CD8-positive, alpha-beta T cell (primary cell): ENCODE measurements at places on chromosomes 2 and 18.

DNA sequence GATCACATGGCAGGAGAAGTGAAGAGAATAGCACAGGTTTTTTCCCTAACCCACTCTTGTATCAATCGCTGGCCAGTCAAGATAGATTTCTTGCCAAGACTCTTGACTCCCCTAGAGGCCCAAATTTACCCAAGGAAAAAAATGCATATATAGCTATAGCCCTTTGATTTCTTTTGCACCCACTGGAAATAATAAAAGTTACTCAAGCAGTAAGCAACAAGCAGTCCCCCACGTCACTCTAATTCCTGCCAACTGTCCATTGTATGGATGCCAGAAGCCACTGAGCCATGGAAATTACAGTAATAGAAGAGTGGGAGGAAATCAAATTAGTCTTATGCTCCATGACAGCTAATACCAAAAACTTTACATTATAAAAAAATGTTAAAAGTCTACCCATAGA lies 125.3 kb upstream of the SLC39A10 start:
- DNase-seq, result no peak

- DNase-seq, result no peak
Measured at GRCh38 chr2:4175343-4175742, 472.0 kb downstream of the DCDC2C start.

DNA sequence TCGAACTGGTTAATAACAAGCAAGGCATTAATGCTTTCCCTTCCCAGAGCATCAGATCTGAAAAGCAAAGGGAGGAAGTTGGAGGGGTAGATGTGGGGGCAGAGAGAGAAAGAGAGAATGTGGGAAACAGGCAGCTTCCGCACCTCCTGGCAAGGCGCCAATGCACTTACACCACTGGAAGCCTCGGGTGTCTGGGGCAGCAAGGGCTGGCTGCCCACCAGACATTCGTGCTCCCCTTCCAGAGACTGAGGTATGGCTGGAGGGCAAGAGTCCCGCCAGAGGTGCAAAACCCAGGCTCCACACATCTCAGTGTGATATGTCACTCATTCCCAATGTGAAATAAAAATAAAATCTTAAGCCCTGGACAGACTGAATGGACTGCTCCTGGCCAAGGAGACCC lies 46.4 kb downstream of the TEX51 start:
- no peak for DNase-seq

GRCh38 chr18:8952769-8953760 lies 149.4 kb upstream of the NDUFV2 start:
- no peak for DNase-seq

GRCh38 chr18:61860302-61860701 lies 32.5 kb downstream of the RNF152 start:
- no peak for DNase-seq
